ENCODE measurements at places on chromosomes 16 and 17.
A peak's percentile ranks its signal among the peaks of the same experiment; 100 is the strongest.

GRCh38 chr17:79866791-79867518 lies 27.7 kb upstream of the CBX4 start:
- H3K4me3 ChIP-seq: no peak overlapping the region
- DNase-seq: peak; percentile 60
- no peak overlapping the region for H3K27ac ChIP-seq
- no peaks in the 10 kb centered on the region for H3K27me3 ChIP-seq
- no peaks in the 10 kb centered on the region for H3K4me1 ChIP-seq

DNA sequence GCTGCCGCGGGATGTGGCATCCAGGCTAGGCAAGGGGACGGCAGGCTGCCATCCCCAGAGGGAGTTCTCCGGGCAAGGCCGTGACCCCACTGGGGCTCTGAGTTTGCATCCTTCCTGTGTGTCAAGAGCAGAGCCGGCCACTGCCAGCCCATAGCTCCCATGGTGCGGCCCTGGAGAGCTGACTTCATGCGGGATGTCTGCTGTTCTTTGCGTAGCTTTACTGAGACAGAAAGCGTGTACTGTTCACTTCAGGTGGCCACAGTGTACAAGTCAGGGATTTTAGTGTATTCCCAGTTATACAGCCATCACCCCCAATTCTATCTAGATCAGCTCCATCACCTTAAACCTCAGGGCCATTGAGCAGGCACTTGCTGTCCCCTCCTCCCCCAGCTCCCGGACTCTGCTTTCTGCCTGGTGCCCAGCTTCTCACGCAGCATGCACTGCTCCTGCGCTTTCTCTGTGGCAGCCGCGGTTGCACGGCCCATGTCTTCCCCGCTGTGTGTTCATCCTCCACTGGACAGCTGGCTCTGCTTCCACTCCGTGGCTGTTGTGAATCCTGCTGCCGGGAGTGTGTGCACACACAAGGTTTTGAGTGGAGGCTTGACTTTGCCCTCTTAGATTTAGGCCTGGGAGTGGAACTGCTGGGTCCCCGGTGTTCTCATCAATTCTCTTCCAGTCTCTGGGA lies 71.2 kb downstream of the KLHDC4 start:
- no peak overlapping the region for H3K4me3 ChIP-seq
- no peak overlapping the region for H3K27ac ChIP-seq
- no peaks in the 10 kb centered on the region for H3K4me1 ChIP-seq
- no peak for DNase-seq
- no peaks in the 10 kb centered on the region for H3K36me3 ChIP-seq

DNA sequence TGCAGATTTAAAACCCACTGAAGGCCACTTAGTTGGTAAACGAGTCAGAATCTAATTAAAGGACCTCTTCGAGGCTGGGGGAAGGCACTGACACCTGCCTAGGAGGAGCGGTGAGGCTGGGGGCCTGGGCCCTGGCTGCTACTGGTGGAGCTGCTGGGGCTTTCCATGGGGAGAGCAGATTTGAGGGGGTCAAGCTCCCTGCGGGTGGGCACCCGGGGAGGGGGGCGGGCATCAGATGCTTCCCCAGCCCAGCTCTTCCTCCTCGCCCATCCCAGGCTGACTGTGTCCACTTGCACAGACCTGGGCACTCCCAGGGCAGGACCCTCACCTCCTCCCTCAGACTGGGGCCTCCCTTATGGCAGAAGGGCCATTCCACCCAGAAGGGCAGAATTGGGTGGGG lies 19.0 kb downstream of the SRCIN1 start:
- no peak overlapping the region for H3K4me3 ChIP-seq
- peak; percentile 59 for DNase-seq
- H3K4me1 ChIP-seq: peaks cover 5% of the 10 kb centered on the region

DNA sequence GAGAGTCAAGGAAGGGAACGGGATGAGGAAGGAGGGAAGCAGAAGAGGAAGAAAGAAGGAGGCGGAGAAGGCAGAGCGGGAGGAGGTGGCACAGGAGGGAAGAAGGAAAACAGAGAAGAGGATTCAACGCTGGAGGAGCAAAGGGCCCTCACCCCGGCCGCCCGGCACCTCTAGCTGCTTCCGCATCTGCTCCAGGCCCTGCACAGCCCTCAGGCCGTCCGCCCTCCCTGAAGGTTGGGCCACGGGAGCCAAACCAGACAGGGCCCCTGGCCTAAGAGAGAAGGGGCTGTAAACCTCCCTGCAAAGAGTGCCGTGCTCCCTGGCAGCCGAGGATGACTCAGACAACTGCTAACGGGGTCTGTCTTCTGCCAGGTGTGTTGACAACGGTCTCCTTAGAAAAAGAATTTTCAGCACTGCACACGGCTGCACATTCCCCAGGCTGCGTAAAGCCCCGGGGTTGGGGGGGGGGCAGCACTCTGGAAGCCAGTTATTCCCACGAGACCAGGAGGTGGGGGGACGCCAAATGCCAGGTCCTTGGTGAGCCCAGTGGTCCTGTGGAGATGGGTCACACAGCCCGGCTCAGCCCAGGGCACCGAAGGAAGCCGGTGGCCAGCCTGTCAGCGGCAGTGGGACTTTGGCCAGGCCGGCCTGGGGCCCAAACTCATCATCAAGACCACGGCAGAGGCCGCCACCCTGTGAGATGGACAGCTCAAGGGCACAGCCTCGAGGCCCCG lies 29.1 kb downstream of the MRM3 start:
- no peak overlapping the region for H3K4me3 ChIP-seq
- H3K36me3 ChIP-seq: peaks cover 4% of the 10 kb centered on the region
- DNase-seq: no peak

GRCh38 chr16:58535100-58535499 lies 19.8 kb downstream of the SETD6 start:
- no peaks in the 10 kb centered on the region for H3K27me3 ChIP-seq
- DNase-seq: no peak
- H3K36me3 ChIP-seq: peaks cover 29% of the 10 kb centered on the region
- no peak overlapping the region for H3K27ac ChIP-seq
- no peaks in the 10 kb centered on the region for H3K4me1 ChIP-seq
